Mucosa of descending colon (tissue), 3 donors: ENCODE measurements at places on chromosomes 5 and 9. TPM values are rescaled to one million over a fixed set of nuclear protein-coding genes. Genes with fewer than 3 reads are reported as not detected.

The IRX4 gene
- total RNA-seq = not detected

The TMEM174 gene
- not detected for total RNA-seq

The SLC30A5 gene
- 49.5 TPM for total RNA-seq

The PCDHAC1 gene
- total RNA-seq = 0.24 TPM
